ENCODE measurements at places on chromosomes 11 and 22. TPM values are rescaled to one million over a fixed set of nuclear protein-coding genes. Genes with fewer than 3 reads are reported as not detected.

Gene HBG1
- total RNA-seq, result not detected

Gene MMP26
- total RNA-seq, result not detected

Gene OR10D3
- not detected for total RNA-seq

Gene PHOX2A
- not detected for total RNA-seq

Gene IRAG1
- 1.3 TPM for total RNA-seq

Gene FGF3
- total RNA-seq, result not detected

Gene TSSK2
- total RNA-seq, result not detected

GRCh38 chr22:44718418-44718817 is 16.4 kb downstream of the PRR5 start:
- DNase-seq, result no peak
- H3K27ac ChIP-seq, result no peak overlapping the region
- H3K4me1 ChIP-seq, result no peaks in the 10 kb centered on the region

- no peak overlapping the region for H3K4me3 ChIP-seq
- H3K27ac ChIP-seq, result no peak overlapping the region
- no peaks in the 10 kb centered on the region for H3K4me1 ChIP-seq
- H3K27me3 ChIP-seq, result no peaks in the 10 kb centered on the region
These were observed 5.1 kb downstream of the APBB1 start for GRCh38 chr11:6413791-6414201.

- peak overlapping the region; percentile 67 for H3K4me3 ChIP-seq
- no peaks in the 10 kb centered on the region for H3K27me3 ChIP-seq
These were observed 461 bp upstream of the EED start for GRCh38 chr11:86244063-86244521.

DNA sequence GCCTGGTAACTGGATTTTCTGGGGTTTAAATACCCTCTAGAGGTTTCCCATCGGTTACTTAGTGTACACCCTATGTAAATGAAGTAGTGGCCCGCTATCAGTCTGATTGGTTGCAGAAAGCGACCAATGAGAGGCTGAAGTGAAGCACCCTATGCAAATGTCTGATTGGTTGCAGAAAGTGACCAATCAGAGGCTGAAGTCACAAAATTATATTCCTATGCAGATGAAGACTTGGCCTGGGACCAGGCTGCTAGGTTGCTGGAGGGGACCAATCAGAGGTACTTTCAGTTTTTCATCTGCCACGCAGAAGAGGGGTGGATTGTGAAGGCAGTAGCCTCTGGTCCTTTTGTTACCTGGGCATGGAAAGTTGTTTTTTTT is 134.8 kb downstream of the TBC1D22A start:
- H3K27me3 ChIP-seq, result no peaks in the 10 kb centered on the region
- no peak overlapping the region for H3K4me3 ChIP-seq
- DNase-seq, result no peak

GRCh38 chr11:6269994-6270393 is 10.4 kb downstream of the CCKBR start:
- H3K36me3 ChIP-seq, result no peaks in the 10 kb centered on the region
- no peak overlapping the region for H3K27ac ChIP-seq
- DNase-seq, result no peak
- H3K27me3 ChIP-seq, result peaks cover 11% of the 10 kb centered on the region
- no peak overlapping the region for H3K4me3 ChIP-seq

GRCh38 chr22:20154602-20155187 is 3.8 kb upstream of the CCDC188 start:
- no peaks in the 10 kb centered on the region for H3K36me3 ChIP-seq
- no peak overlapping the region for H3K4me3 ChIP-seq
- H3K27me3 ChIP-seq, result peaks cover 11% of the 10 kb centered on the region
- no peaks in the 10 kb centered on the region for H3K4me1 ChIP-seq
- no peak overlapping the region for H3K27ac ChIP-seq

GRCh38 chr22:31160328-31160978 is 471 bp downstream of the RNF185 start:
- 0 out of 2 replicates have a peak, but pooled peaks cover 3% of the 10 kb centered on the region for H3K36me3 ChIP-seq
- H3K27ac ChIP-seq, result no peak overlapping the region
- H3K4me3 ChIP-seq, result peak overlapping the region; percentile 90
- H3K27me3 ChIP-seq, result no peaks in the 10 kb centered on the region
- no peak for DNase-seq
- H3K4me1 ChIP-seq, result peaks cover 19% of the 10 kb centered on the region

DNA sequence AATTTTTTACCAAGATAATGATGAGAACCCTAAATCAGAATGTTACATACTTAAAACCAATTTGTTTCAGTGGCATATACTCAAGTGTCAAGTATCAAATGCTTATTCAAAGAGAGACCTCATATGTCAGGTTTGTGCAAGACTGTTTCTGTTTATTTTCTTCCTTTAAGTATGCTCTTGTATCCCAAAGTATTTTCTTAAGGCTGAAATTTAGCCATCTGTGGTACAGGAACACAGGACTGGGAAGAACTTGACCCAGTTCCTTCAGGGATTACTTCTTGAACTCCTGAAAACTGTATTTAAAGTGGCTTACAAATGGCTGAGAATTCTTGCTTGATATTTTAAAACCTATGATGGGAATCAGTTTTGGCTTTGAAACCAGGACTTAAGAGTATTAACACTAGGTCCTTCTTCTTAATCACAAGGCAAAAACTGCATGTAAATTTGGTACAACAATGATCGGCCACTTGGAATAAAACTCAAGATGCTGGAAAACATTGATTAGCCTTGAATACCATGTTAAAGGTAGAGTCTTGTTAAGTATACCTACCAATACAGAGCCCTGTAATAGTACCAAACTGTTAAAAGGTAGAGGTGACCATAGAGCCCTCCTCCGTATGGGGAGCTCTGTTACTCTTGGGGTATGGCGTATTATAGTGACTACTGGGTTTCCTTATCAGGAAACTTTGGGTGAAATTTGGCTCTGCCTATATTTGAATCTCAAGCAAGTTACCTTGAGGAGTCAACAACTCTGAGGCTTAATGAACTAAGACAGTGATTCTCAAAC is 95.9 kb downstream of the BLID start:
- no peak for DNase-seq
- no peaks in the 10 kb centered on the region for H3K4me1 ChIP-seq
- no peak overlapping the region for H3K27ac ChIP-seq
- H3K36me3 ChIP-seq, result no peaks in the 10 kb centered on the region
- H3K27me3 ChIP-seq, result no peaks in the 10 kb centered on the region

GRCh38 chr11:117985953-117986887 is at the start of gene IL10RA:
Gene IL10RA (plus strand): TSS chr11:117986394. CDS start chr11:117986468, 74 bp downstream.
- DNase-seq, result peak; percentile 42
- no peak within 1 kb of the TSS for H3K27ac ChIP-seq
- H3K27me3 ChIP-seq, result peaks cover 26% of the 10 kb centered on the region

DNA sequence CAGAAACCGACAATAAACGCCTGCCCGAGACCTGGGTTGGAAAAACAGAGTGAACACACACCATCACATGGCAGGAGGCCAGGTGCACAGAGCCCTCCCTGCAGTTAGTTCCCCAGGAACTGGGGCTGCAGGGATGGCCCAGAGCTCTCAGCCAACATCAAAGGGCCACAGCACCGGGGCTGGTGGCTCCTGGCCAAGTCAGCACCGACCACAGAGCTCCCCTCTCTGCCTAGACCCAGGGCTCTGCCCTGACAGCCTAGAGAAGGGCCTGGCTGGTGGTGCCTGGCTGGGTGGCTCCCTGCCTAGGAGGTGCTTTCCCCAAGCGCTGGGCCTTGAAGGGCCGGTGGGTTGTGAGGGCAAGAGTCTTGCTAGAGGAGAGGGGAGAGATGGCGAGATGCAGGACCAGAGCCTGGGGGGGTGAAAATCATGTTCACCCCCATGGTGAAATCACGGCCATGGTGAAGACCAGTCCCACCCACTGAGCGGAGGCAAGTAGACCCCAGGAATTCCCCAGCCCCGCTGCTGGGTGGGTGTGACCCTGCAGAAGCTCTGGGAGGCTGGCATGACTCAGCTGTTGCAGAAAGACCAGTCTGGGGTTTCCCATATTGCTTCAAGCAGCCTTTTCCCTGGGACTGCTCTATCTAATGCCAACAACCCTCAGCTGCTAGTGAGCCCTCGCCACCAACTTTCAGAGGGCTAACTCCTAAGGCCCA is 7.2 kb upstream of the BID start:
- no peak overlapping the region for H3K4me3 ChIP-seq
- peak overlapping the region; percentile 44 for H3K27ac ChIP-seq
- DNase-seq, result peak; percentile 58

GRCh38 chr11:61587951-61588727 is 7.3 kb upstream of the SYT7 start:
- H3K4me1 ChIP-seq, result peaks cover 20% of the 10 kb centered on the region
- peak overlapping the region; percentile 55 for H3K4me3 ChIP-seq
- DNase-seq, result peak; percentile 51
- H3K27me3 ChIP-seq, result peaks cover 31% of the 10 kb centered on the region

DNA sequence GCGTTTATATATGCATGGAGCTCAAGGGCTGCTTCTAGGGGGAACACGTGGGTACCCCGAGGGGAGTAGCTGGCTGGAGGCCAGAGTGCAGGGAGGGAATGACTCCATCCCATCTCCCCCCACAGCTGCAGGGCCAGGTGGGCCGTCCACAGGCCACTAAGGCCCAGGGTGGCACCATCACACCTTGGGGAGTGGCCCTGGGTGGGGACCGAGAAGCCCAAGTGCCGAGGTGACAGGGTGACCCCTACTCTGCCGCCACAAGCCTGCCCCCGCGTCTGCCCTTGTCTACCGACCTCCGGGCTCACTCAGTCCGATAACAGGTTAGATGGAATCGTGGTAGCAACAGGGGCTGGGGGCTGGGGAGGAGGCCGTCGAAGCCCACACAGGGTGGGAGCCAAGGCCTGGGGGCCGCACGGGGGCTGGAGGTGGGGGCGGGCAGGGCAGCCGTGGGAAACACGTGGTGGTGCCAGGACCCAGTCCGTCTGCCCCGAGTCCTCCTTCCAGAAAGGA is 125.7 kb downstream of the KCNQ1OT1 start:
- no peak overlapping the region for H3K4me3 ChIP-seq
- no peaks in the 10 kb centered on the region for H3K27me3 ChIP-seq
- H3K36me3 ChIP-seq, result no peaks in the 10 kb centered on the region
- H3K27ac ChIP-seq, result no peak overlapping the region

- H3K36me3 ChIP-seq, result no peaks in the 10 kb centered on the region
- H3K27me3 ChIP-seq, result no peaks in the 10 kb centered on the region
- H3K4me1 ChIP-seq, result peaks cover 48% of the 10 kb centered on the region
- peak; percentile 83 for DNase-seq
- peak overlapping the region; percentile 91 for H3K27ac ChIP-seq
These were observed 8.2 kb upstream of the MICAL3 start for GRCh38 chr22:18032455-18033101.

GRCh38 chr22:46027211-46028105 is 50.5 kb upstream of the WNT7B start:
- peak overlapping the region; percentile 52 for H3K4me3 ChIP-seq
- H3K27me3 ChIP-seq, result peaks cover 22% of the 10 kb centered on the region
- DNase-seq, result no peak
- no peaks in the 10 kb centered on the region for H3K36me3 ChIP-seq
- no peak overlapping the region for H3K27ac ChIP-seq

DNA sequence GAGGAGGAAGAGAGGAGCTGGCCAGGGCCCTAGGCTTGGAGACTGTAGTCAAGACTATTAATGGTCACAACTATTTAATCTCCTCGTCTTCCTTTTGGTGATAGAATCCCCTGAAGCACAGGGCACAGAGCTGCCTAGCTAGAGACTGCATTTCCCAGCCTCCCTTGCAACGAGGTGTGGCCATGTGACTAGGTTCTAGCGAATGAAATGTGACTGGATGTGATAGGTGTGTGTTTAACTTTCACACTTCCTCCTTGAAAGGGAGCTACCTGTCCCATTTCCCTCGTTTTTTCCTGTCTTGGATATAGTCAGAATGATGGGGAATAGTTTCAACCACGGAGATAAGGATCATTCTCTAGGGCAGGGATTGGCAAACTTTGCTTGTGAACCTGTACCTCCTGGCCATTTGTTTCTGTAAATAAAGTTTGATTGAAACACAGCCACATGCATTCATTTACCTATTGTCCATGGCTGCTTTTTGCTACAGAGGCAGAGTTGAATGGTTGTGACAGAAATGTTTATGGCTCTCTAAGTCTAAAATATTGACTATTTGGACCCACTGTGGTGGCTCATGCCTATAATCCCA is 313.5 kb downstream of the MIAT start:
- no peaks in the 10 kb centered on the region for H3K36me3 ChIP-seq
- H3K27me3 ChIP-seq, result peaks cover 51% of the 10 kb centered on the region
- no peaks in the 10 kb centered on the region for H3K4me1 ChIP-seq
